Activated CD4-positive, alpha-beta T cell treated with anti-CD3 and anti-CD28 coated beads, Interleukin-2, amount 50 U/mL, for 1 hour (primary cell): ENCODE measurements at places on chromosomes 5 and 9.

- DNase-seq = no peak
These were observed 916.6 kb downstream of the DNAH5 start for GRCh38 chr5:13027874-13028273.

- DNase-seq = no peak
These were observed 334.7 kb downstream of the NR2F1-AS1 start for GRCh38 chr5:93246090-93246855.

DNA sequence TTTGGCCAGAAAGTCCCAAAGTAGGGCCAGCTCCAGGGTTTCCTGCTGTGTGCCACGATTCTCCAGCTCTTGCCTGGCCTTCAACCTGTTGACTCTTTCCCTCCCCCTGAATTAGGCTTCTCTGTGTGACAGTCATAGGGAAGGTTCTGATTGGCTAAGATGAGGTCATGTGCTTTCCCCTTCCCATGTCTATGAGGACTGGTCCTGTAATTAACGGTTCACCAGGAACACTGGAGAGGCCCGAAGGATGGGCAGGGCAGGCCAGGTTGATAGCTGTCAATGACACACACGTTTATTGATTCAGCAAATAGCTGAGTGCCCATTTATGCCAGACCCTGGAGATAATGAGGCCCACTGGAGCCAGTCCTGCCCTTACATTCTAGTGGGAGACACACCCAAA lies 9.0 kb upstream of the PRR7 start:
- DNase-seq = no peak

DNA sequence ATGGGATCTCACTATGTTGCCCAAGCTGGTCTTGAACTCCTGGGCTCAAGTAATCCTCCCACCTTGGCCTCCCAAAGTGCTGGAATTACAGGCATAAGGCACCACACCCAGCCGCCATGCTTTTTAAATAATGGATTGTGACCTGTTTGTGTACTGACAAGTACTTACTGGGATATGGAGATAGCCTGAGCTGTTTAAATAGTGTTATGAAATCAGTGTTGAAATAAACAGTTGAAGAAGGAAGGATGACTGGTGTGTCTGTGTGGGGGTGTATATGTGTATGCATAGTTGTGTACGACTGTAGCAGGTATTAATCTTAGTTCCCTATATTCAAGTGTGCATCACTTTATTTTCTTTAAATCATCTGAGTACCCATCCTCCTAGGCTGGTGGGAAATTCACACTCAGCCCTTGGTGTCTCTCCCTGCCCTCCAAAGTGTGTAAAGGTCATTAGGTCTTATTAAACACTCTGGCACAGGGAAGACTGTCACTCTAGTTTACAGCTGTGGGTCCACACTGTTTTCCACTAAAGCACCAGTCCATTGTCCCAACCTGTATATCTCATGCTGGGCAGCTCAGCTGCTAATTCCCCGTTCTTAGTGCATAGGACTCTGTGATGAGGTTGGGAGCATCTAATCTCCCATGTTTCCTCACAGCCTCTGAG lies 91.0 kb downstream of the SNX18 start:
- no peak for DNase-seq

DNA sequence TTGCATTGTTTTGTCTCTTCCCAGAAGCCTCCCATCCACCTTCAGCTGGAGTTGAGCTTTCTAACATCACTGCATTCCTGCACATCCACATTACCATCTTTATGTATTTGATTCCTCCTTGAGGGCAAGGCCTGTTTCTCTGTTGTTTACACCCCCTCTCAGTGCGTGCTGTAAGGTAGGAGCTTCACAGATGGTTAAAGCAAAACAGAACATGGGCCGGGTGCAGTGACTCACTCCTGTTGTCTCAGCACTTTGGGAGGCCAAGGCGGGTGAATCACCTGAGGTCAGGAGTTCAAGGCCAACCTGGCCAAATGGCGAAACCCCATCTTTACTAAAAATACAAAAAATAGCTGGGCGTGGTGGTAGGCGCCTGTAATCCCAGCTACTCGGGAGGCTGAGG lies 110.9 kb downstream of the KCNIP1 start:
- DNase-seq = no peak

DNA sequence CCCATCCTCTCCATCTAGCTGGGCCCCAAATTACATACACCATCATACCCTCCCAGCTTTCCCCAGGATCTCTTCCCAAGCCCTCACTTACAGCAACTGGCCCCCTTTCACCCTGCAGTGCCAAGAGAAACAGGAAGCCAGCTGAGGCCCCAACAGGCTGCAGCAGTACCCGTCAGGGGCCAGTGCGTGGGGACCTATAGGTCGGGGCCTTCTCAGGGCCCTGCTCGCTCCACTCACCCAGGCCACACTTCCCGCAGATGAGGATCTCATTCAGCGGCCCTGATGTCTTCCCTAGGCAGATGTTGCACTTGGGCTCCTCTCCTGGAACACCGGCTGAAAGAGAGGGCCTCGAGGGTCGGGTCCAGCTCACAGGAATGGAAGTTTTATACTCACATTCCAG lies 6.8 kb downstream of the PHF19 start:
- no peak for DNase-seq

GRCh38 chr5:2393556-2393955 lies 357.9 kb downstream of the IRX2 start:
- no peak for DNase-seq

DNA sequence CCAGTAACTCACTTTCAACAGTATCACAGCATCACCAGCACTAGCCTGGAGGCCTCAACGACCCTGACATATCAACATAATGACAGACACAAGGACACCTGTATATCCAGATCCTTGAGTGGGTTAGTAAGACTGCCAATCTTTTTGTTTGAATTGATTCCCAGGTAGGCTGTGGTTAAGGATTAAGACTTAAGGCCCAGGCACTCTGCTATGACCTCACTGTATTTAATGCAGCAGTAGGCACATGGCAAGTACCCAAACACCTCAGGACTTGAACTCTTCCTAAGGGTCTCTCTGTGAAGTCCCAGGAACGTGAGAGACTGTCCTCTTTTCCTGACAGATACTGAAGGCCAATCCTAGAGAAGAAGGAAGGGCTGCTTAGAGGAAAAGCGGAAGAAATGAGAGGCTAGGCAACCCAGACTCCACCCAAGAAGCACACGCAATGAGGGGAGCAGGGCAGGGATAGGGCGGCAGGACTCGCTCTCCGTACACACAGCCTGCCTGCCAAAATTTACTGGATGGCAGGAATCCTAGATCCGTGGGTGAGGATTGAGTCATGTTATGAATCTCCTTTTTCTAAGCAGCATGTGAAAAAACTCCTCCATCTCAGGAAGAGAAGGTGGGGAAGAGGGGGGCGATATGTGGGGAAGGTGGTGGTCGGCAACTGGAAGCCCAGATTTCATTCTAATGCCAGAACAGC lies 93.4 kb downstream of the SIL1 start:
- DNase-seq = no peak

DNA sequence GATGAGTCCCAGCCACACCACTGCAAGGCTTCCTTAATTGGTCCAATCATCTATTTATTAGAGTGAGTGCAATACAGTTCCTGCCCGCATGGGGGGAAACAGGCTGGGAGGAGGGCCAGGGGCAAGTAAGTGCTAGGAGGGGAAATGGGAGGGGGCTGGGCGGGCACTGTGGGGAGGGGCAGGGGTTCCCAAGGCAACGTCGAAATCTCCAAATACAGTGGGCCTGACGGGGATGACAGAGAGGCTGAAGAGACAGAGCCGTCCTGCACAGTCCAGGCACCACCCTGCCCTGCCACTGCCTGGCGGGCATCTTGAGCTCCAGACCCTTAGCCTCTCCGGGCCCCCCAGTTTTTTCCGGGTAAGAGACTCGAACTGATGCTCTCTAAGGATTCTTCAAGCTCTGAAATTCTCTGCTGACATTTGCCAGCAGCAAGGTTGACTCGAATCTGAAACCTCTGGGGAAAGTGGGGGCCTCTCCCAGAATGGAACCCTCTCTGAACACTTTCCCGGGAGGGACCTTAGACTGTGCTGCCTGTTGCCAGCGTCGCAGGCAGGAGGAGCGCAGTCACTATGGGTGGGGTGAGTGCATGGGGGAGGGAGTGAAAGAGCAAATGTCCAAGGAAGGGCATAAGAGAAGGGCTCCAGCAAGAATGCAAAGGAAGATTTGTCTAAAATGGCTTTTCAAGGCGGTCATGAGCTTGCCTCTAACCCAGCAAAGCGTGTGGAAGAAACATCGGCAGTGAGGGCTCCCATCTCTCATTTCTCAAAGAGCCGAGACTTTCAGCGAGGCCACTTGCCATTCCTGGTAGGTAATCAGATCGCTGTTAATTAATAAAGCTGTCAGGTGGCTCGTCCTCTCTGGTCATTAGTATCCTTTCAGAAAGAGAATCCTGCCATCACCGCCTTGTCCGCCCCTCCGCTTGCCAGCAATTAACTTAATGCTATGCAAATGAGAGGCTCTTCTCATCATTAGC lies 99.0 kb downstream of the GTF3C4 start:
- peak; percentile 63 for DNase-seq

DNA sequence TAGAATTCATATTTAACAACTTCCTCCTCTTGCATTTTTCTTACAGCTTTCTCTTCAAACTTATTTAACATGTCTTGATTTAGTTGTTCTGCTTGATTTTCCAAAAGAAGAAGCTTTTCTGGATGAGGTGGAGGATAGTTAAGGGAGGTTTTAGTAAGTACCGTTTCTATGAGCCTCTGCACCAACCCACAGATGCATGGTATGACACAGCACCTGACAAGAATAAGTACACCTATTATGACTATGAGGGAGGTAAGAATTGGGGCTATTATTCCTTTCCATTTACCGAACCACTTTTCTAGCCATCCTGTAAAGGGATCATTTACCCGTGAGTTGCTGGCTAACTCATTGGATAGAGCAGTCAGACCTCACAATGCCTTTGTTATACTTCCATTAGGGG lies 2.5 kb upstream of the HMGCS1 start:
- no peak for DNase-seq

DNA sequence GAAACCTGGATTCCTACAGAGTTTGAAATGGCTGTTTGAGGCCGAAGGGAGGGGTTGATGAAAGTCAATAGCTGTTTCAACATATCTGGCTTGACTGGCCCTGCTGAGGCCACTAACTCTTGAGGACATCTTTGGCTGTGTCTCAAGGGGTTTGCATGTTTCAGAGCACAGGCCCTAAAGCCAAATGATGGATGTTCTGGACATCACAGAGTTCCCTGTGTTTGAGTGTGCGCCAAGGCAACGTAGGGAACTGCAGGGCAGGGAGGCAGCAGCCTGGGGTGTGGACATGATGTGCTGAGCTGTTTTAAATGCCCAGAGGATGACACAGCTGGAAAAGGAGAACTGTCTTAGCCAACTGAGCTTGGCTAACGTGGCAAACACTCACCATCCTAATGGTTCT lies 89.6 kb downstream of the RAPGEF1 start:
- DNase-seq = no peak

- DNase-seq = no peak
These were observed 49.2 kb downstream of the PLEKHG4B start for GRCh38 chr5:141211-141610.

DNA sequence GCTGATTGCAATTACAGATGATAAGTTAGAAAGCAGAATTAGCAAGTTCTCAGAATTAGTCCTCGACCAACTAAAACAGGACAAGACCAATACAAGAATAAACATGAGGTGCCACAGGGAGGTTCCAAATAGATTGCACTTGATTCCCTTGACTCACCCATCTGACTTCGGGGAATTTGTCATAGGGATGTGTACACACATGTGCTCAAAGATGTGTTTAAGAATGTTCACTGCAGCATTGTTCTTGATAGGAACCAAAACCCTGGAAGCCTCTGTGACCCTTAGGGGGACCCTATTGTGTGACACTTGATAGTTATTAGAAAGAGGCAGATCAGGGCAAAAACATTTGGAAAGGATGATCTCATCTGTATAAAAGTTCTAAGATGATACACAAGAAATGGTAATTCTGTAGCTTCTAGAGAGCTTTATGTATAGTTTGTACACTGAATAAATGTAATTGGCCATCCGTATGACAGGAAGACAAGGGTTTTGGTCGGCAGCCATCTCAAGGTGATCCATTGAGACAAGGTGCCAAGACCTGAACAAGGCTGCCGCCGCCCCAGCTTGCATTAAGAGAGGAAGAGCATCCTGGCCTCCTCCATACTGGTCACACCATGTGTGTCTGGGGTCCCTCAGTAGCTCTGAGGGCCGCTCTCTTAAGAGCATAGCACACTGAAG lies 48.2 kb upstream of the GARNL3 start:
- no peak for DNase-seq

DNA sequence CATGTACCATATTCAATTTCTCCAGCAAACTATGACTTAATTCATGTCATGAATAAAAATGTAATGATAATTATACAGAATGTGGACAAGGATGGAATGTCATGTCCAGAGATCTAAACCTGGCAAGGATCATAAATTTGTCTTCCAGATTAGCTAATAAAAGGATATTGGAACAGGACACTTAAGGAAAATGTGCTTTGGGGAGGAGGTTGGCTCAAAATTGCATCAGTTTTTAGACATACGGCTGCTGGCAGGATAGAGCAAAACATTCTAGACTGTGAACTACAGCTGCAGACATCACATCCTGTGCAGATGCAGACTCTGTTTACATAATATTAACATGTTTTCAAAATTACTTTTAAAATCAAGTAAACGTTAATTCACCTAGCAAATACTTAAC lies 248.4 kb downstream of the TLR4 start:
- DNase-seq = no peak

- DNase-seq = no peak
These were observed 411.2 kb upstream of the SLC30A5 start for GRCh38 chr5:68682400-68683160.
